Colonic mucosa (tissue), 4 donors: ENCODE measurements at places on chromosomes 1 and 21. TPM values are rescaled to one million over a fixed set of nuclear protein-coding genes. Genes with fewer than 3 reads are reported as not detected.

- H3K27ac ChIP-seq = no peak overlapping the region
- no peaks in the 10 kb centered on the region for H3K36me3 ChIP-seq
- no peaks in the 10 kb centered on the region for H3K27me3 ChIP-seq
- H3K4me1 ChIP-seq = no peaks in the 10 kb centered on the region
- peak; percentile 14 for DNase-seq
These were observed 37.7 kb downstream of the IGFN1 start for GRCh38 chr1:201228011-201228983.

GRCh38 chr1:101356604-101357443 lies 120.0 kb downstream of the S1PR1 start:
- H3K36me3 ChIP-seq = no peaks in the 10 kb centered on the region
- no peaks in the 10 kb centered on the region for H3K4me1 ChIP-seq
- no peak overlapping the region for H3K4me3 ChIP-seq
- no peak for DNase-seq
- no peaks in the 10 kb centered on the region for H3K27me3 ChIP-seq
- H3K27ac ChIP-seq = no peak overlapping the region

DNA sequence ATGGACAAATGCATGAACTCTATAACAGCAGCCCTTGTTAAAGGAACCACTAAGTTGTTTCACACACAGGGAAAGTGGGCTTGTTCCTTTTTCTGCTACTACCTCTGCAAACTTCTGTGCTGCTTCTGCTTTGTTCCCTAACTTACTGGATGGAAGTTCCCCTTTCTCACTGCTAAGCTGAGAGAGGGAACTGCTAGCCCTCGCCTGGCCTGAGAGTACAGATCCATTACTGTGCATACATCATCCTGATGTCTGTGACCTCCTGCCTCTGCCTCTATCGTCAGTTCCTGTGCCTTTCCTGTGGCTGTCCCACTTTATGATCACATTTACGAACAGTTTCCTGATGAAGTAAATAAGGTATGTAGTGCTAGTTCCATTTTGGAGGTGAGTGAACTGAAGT lies 3.5 kb downstream of the GNAT2 start:
- H3K36me3 ChIP-seq = no peaks in the 10 kb centered on the region
- H3K27ac ChIP-seq = no peak overlapping the region
- H3K27me3 ChIP-seq = no peaks in the 10 kb centered on the region
- peak; percentile 23 for DNase-seq

Gene TMEM240
- total RNA-seq = 0.91 TPM

GRCh38 chr1:184036517-184036949 lies 995 bp downstream of the COLGALT2 start:
- H3K4me1 ChIP-seq = no peaks in the 10 kb centered on the region
- H3K4me3 ChIP-seq = peak overlapping the region; percentile 43
- no peak overlapping the region for H3K27ac ChIP-seq
- peaks cover 27% of the 10 kb centered on the region for H3K27me3 ChIP-seq
- H3K36me3 ChIP-seq = no peaks in the 10 kb centered on the region
- DNase-seq = no peak

- H3K27me3 ChIP-seq = no peaks in the 10 kb centered on the region
- no peak overlapping the region for H3K4me3 ChIP-seq
- no peaks in the 10 kb centered on the region for H3K4me1 ChIP-seq
- H3K27ac ChIP-seq = no peak overlapping the region
These were observed 138.3 kb downstream of the PGBD5 start for GRCh38 chr1:230287674-230288315.

Gene PRAMEF6
- not detected for total RNA-seq

DNA sequence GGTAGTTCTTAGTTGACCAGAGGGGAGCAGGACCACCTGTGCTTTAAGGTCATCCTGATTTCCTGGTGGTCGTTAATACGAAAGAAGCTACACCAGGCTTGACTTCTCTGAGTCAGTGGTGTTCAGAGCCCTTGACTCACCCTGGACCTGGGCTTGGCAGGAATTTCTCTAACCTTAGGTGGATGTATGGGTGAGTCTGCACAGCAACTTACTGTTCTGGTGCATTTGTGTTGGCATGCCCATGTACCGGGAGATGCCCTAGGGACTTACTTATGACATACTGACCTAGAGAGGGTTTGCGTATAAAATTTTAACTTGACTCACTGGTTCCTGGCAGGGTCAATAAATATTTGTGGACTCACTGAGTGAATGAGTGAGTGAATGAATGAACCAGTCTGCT lies 304.6 kb downstream of the DISC1 start:
- no peaks in the 10 kb centered on the region for H3K36me3 ChIP-seq
- no peak overlapping the region for H3K27ac ChIP-seq
- no peak for DNase-seq
- no peaks in the 10 kb centered on the region for H3K27me3 ChIP-seq
- H3K4me3 ChIP-seq = no peak overlapping the region
- no peaks in the 10 kb centered on the region for H3K4me1 ChIP-seq

- H3K27me3 ChIP-seq = no peaks in the 10 kb centered on the region
- no peak overlapping the region for H3K4me3 ChIP-seq
- no peaks in the 10 kb centered on the region for H3K36me3 ChIP-seq
- no peaks in the 10 kb centered on the region for H3K4me1 ChIP-seq
These were observed 75.0 kb upstream of the COX20 start for GRCh38 chr1:244760471-244760870.

Gene AK2
- total RNA-seq = 243 TPM

DNA sequence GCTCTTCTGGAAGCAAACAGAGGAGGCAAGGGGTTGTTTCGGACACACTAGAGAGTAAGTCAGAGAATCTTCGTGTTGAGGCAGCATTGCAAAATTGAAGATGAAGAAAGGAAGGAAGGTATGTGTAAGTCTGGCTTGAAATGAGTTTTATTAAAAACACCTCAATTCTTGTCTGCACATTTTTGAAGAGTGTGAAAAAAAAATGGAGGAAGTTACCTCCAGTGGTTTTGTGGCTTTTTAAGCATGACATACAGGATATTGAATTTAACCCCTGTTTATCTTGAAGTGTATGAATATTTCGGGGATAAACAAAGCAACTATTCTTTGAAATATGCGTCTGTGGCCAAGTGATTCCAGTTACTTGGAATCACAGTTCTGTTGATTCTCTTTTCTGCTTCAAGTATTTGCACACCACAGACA lies 203.2 kb upstream of the SGIP1 start:
- peak overlapping the region; percentile 39 for H3K27ac ChIP-seq
- no peaks in the 10 kb centered on the region for H3K4me1 ChIP-seq
- no peaks in the 10 kb centered on the region for H3K27me3 ChIP-seq
- no peaks in the 10 kb centered on the region for H3K36me3 ChIP-seq
- DNase-seq = no peak
- no peak overlapping the region for H3K4me3 ChIP-seq

Gene KCNC4
- 6.7 TPM for total RNA-seq

Gene NHLH1
- total RNA-seq = not detected

DNA sequence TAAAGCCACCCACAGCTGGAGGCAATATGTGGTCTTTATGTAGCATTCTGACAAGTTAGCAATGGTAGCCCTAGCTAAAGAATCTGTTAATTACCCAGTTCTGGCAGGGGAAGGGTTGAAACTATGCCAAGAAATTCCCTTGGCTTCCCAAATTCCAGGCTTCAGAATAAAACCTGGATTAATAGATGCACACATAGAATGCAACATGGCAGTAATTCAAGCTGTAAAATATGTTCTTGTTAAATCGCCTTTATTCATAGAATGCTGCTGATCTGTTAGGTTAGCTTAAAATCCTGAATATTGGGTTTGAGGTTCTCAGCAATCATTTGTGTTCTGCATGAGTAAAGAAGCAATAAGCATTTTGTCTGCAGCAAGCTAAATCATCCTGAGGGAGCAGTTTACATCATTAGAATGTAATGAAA lies 80.1 kb downstream of the ZNF326 start:
- H3K4me1 ChIP-seq = no peaks in the 10 kb centered on the region
- DNase-seq = no peak
- no peaks in the 10 kb centered on the region for H3K36me3 ChIP-seq
- H3K27me3 ChIP-seq = no peaks in the 10 kb centered on the region

DNA sequence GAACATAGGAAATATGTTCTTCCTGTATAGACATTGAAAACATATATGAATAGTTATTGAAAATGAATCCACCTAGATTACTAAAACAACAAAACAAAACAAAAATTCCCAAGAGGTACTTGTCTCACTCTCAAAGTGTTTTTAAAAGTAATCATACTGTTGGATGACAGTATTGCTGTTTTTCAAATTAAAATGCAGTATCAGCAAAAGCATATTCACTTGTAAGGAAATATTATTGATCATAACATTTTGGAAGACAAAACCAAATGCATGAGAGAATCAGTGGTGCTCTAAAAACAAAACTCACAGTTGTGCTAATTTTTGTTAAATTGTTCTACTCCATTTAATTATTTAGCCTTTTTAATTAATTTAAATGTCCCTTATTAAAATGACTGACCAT lies 131.0 kb downstream of the COL11A1 start:
- H3K4me1 ChIP-seq = no peaks in the 10 kb centered on the region
- no peak overlapping the region for H3K4me3 ChIP-seq
- H3K27ac ChIP-seq = no peak overlapping the region

GRCh38 chr1:9444532-9444931 lies 94.7 kb upstream of the SLC25A33 start:
- H3K27ac ChIP-seq = no peak overlapping the region
- no peaks in the 10 kb centered on the region for H3K27me3 ChIP-seq

Gene PADI1
- 0.50 TPM for total RNA-seq

- peak; percentile 78 for DNase-seq
- H3K4me1 ChIP-seq = no peaks in the 10 kb centered on the region
- H3K36me3 ChIP-seq = no peaks in the 10 kb centered on the region
- H3K27me3 ChIP-seq = no peaks in the 10 kb centered on the region
- H3K4me3 ChIP-seq = no peak overlapping the region
- H3K27ac ChIP-seq = peak overlapping the region; percentile 5
These were observed 19.9 kb upstream of the EVI5 start for GRCh38 chr1:92804721-92805201.

GRCh38 chr1:61152469-61153105 lies 70.2 kb downstream of the NFIA start:
- H3K4me1 ChIP-seq = no peaks in the 10 kb centered on the region
- no peaks in the 10 kb centered on the region for H3K27me3 ChIP-seq
- DNase-seq = no peak
- H3K27ac ChIP-seq = peak overlapping the region; percentile 6
- H3K4me3 ChIP-seq = no peak overlapping the region
- H3K36me3 ChIP-seq = no peaks in the 10 kb centered on the region

Gene HHIPL2
- 0.45 TPM for total RNA-seq

Gene OSCP1
- total RNA-seq = 2.8 TPM
